SK-N-MC (cell line): ENCODE measurements at places on chromosomes 5 and 9.

- no peak for DNase-seq
Observed at GRCh38 chr5:136193322-136193935, 467 bp upstream of the SMIM32 start.

DNA sequence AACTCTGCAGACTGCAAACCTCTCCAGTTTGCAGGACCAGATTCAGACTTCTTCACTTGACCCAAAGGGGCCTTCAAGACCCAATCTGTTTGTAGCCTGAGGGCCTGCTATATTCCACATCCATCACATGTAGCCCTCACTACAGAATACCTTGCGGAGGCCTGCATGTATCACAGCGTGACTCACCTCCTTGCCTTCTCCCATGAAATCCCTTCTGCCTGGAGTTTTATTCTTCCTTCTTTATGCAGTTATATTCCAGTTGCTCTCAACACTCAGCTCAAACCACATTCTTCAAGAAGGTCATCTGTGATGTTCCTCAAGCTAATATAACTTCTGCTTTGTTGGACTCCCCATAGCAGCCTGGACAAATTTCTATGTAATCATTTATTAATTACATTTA, 198.5 kb upstream of the PTGER4 start:
- DNase-seq = no peak

GRCh38 chr5:39192450-39193160, 26.8 kb downstream of the FYB1 start:
- DNase-seq = no peak

DNA sequence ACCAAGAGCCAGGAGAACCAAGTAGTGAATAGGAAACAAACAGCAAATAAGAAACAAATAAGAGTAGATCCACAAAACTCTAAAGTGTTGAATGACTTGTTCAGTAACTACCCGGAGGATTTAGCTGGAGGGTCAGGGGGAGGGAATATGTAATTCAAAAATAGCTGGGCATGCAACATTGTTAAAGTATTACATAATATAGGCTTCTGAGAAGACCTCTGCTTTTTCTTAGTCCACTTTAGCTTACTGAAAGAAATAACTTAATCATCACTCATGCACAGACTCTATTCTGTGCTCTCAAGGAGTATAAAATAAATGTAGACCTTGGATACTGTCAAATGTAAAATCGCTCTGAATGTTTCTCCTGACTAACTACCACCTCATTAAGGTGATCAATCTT, 183.2 kb upstream of the POU5F2 start:
- no peak for DNase-seq

- DNase-seq = no peak
Observed at GRCh38 chr5:5285906-5286305, 136.6 kb upstream of the ICE1 start.

DNA sequence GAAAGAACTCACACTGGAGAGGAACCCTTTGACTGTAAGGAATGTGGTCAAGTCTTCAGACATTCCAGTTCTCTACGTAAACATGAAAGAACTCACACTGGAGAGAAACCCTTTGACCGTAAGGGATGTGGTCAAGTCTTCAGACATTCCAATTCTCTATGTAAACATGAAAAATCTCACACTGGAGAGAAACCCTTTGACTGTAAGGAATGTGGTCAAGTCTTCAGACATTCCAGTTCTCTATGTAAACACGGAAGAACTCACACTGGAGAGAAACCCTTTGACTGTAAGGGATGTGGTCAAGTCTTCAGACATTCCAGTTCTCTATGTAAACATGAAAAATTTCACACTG, 32.6 kb downstream of the MAPK9 start:
- DNase-seq = no peak

DNA sequence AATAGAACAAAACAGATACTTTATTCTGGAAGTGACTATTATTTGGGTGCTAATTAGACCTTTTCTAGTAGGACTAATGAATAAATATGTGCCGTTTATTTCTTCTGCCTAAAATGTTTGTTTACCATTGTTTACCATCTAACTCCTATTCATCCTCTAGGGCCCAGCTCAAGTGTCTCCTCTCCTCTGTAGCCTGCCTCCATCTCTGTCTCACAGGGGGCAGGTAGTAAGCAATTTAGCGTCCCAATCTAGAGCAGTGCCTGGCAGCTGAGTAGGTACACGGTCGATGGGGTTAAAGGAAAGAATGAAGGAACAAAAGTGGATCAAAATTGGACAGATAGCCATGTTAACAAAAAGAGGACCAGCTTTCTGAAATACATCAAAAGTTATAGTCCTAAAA, 230.9 kb downstream of the SLF1 start:
- no peak for DNase-seq

DNA sequence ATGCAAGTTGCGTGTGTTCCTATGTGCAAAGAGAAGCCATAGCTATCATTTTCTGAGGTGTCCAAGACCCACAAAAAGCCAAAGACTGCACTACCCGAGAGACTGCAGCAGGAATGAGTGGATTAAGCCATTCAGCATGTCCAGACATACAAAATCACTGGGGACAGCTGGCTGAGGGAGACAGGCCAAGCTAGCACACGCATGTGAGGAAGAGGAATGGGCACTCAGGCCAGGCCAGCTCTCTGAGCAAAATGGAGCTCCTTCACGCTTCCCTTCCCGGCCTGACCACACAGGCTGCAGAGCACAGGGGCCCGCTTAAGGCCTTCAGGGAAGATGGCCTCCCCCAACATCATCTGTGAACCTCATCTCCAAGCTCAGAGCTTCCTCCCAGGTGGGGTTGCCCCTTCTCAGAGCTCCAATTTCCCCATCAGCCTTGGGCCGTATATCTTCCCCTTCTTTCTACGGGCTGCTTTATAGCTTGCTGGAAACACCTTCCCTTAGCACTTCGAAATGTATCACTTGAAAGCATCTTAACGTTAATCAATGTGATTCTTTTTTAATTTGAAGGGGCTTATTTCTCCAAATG, 8.4 kb downstream of the DCANP1 start:
- no peak for DNase-seq

DNA sequence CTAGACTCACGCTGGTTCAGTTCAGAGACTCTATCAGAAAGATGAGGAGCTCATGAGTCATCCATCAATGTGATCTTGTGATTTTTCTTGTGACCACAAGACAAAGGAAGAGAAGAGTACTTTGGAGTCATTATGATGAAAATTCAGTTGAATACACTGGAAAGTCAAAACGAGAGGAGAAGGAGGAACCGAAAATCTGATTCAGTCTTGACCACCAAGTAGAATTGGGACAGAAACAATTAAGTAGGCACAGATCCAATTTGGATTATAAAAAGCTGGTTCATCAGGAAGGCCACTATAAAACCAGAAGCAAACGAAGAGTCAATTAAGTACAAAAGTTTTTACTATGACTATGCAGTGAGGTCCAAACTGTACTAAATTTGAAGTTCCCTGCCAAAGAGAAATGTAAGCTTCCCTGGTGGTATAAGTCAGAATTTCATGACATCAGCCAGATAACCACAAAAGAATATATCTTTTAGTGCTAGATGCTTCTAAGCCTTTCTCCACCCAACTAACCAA, 90.9 kb downstream of the THBS4 start:
- no peak for DNase-seq
